Naive thymus-derived CD8-positive, alpha-beta T cell (primary cell): ENCODE measurements at places on chromosomes 4 and X. TPM values are rescaled to one million over a fixed set of nuclear protein-coding genes. Genes with fewer than 3 reads are reported as not detected.

RAB40A gene
- not detected for polyA plus RNA-seq

REST gene
- polyA plus RNA-seq: 155 TPM

ANXA10 gene
- not detected for polyA plus RNA-seq

RFC1 gene
- polyA plus RNA-seq: 43.2 TPM

PCDH11X gene
- polyA plus RNA-seq: not detected

TCEANC gene
- 11.5 TPM for polyA plus RNA-seq

GRID2 gene
- not detected for polyA plus RNA-seq

UGT2B10 gene
- polyA plus RNA-seq: not detected
